ENCODE measurements at places on chromosomes 6 and 20. TPM values are rescaled to one million over a fixed set of nuclear protein-coding genes. Genes with fewer than 3 reads are reported as not detected.

CRISP1 gene
- total RNA-seq = not detected

C2 gene
- 2.0 TPM for total RNA-seq

ISM1 gene
- 0.33 TPM for total RNA-seq

DDX27 gene
- total RNA-seq = 42.4 TPM

RAD21L1 gene
- total RNA-seq = not detected

IL22RA2 gene
- total RNA-seq = not detected

All from uterine smooth muscle cell (primary cell).